NCI-H1417 (cell line): ENCODE measurements at places on chromosomes 3 and 15.
A peak's percentile ranks its signal among the peaks of the same experiment; 100 is the strongest.

DNA sequence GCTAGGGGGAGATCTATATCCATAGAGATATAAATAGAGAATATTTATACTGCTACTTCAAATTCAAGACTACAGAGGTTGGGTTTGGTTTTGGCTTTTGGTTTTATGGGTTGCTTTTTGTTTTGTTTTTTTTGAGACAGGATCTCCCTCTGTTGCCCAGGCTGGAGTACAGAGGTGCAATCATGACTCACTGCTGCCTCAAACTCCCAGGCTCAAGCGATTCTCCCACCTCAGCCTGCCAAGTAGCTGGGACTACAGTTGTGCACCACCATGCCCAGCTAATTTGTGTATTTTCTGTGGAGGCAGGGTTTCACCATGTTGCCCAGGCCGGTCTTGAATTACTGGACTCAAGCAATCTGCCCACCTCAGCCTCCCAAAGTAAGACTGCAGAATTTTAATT, 3.9 kb upstream of the UBL7 start:
- DNase-seq = no peak

- DNase-seq = no peak
Measured at GRCh38 chr15:70498096-70498626, 265.2 kb downstream of the UACA start.

DNA sequence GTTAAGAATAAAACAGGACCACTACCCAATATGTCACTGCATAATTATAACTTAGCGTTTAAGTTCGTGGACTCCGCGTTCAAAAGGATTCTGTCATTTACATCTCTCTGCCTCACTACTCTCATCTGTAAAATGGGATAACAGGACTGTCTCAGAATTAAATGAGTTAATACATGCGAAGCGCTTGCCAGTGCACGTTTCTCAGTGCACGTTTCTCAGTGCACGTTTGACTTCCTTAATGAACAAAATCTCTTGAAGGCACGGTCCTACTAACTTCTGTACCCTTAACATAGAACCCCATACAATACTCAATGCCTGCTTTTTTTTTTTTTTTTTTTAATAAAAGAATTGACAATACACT, 499 bp downstream of the RABL3 start:
- no peak for DNase-seq

- DNase-seq = no peak
Measured at GRCh38 chr3:126435456-126436315, 40.0 kb downstream of the ZXDC start.

GRCh38 chr3:27479806-27480543, 4.2 kb downstream of the SLC4A7 start:
- no peak for DNase-seq

DNA sequence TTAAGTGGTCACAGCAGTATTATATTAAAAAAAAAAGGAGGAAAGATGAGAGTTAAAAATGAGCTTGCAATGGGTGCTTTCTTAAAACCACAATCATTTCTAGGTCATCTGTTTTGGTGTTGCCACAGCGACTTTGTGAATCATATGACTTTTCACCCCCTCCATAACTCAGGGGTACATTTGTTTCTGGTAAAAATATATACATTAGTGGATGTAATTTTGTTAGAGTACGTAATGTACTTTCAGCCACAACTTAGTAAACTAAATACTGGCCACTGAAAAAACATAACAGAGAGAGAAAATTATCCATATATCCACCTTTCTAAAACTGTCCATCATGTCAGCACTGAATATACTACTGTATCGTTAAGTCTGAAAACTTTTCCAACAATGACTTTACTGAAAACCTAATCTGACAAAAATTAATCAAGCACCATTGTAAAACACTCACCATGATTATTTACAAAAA, 3.4 kb downstream of the ANKRD28 start:
- no peak for DNase-seq

DNA sequence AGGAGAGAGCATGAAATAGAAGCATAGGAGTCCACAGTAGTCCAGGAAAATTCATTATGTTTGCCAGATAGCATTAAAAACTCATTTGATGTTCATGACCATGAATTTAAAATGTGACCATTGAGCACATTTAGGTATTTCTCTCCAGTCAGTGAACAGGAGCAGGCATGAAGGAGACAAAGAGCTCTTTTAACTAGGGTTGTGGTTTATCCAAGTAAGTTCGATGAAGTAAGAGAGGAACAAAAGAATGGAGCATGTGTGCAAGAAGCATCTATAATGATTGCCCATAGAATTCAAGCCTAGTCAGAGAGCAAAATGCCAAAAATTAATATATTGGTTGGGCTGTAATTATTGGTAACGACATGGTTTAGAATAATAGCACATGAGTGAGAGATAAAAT, 342.1 kb upstream of the CCDC54 start:
- no peak for DNase-seq

- no peak for DNase-seq
Measured at GRCh38 chr3:141699897-141700296, 38.2 kb upstream of the RNF7 start.

- no peak for DNase-seq
Measured at GRCh38 chr3:10292505-10293419, at the start of gene GHRL. Gene GHRL (minus strand): TSS chr3:10292947. CDS start chr3:10290180, 2,767 bp downstream.

DNA sequence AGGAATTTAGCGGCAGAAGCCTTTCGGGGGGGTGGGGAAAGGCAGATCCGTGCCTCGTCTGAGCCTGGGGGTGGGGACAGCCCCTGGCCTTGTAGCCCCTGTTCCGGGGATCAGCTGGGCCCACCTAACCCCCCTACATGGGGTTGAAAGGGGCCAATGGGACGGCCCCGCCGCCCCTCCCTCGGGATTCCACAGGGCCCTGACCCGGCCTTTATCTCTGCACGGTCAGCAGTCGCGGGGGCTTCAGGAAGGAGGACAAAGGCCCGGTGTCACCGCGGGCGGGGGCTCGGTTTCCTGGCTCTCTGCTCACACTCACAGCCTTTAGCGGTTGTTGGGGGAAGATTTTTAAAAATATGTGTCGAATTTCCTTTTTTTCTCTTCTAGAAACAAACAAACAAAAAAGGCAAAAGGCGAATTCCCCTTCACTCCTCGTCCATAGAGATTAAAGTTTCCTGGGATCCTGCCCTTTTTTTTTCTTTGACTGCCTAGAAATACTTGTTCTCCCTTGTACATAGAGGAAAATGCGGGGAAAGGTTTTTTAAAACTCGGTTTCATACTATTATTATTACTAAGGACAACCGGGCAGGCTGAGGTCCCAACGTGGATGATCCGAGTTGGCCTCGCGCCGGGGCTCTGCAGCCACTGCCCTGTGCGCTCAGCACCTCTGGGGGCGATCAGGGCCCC, 7.9 kb downstream of the FOXL2 start:
- no peak for DNase-seq

- no peak for DNase-seq
Measured at GRCh38 chr3:66211779-66212178, 9.0 kb upstream of the SLC25A26 start.

- DNase-seq = no peak
Measured at GRCh38 chr15:47376190-47376589, 341.1 kb upstream of the SEMA6D start.

DNA sequence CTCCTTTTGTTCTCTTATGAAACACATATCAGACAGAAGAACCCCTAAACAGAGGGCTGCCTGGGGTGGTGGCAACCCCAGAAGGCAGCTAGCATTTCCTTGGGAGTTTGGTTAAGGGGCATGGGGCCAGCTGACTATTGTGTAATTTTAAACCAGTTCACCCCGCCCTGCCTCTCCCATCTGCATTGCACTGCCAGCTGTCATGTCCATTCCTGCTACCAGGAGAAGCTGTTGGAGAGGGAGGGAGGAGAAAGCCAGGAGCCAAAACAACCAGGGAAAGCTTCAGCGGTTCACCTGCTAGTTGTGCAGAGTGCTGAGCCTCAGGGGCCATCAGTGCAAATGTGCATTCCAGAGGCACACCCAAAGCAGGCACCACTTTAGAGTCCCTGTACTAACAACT, 47.6 kb upstream of the ATP1B3 start:
- DNase-seq = peak; percentile 22

DNA sequence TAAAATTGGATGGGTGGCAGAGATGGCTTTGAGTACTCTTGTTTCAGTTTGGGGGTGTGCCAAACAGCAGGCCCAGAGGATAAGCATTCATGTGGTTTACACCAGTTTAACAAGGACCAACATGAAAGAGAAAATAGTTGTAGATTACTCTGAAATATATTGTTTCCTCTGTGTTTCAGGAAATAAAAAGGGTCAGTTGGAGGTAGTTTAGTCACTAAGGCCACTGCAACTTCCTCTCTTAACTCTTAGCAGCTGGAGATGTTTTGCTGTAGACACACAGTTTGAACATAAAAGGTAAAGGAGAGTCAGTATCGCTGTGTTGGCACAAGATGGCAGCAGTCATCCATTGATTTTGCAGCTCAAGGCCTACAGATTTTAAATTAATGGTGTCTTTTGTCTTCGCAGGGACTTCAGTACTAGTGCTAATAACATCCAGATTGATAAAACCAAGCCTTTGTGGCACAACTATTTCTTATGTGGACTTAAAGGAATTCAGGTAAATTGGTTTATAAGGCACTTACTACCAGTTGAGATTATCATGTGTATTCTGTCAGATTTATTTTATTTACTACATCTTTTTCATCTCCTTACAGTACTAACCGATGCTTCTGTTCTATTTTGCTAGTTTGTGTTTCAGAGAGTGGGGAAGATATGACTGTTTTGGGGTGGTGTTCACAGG, 65.5 kb downstream of the GALK2 start:
- peak; percentile 39 for DNase-seq
